ELF-1 (cell line): ENCODE measurements at places on chromosomes 3 and 15.

- DNase-seq: no peak
Measured at GRCh38 chr3:10949197-10949596, 43.4 kb upstream of the SLC6A1 start.

DNA sequence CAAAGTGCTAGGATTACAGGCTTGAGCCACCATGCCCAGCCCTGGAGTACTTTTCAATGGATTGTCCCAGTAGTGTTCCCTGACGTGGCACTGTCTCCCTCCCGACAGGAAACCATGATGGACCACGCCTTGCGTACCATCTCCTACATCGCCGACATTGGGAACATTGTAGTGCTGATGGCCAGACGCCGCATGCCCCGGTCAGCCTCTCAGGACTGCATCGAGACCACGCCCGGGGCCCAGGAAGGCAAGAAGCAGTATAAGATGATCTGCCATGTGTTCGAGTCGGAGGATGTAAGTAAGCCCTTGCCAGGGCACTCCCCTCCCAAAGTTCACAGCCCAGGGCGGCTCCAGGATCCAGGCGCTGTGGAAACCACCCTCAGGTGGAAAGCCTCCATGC lies 168.1 kb downstream of the NSMCE3 start:
- no peak for DNase-seq

DNA sequence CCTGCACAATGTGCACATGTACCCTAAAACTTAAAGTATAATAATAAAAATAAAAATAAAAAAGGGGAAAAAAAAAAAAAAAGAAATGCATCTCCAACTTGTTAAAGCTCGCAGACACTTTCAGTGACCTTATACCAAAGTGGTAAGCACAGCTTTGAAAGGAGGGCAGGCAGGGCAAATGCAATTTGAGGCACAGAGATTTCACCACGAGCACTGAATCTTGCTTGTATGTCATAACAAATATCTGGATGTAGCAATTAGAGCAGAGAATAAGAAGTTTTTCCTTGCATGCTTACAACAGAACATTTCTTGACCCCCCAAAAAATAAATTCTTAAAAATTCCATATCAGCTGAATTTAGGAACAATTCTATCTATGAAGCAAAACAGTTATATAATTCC lies 66.5 kb downstream of the FBN1 start:
- no peak for DNase-seq

- no peak for DNase-seq
Measured at GRCh38 chr3:141798448-141798845, 35.2 kb downstream of the GRK7 start.
